Stimulated activated CD4-positive, alpha-beta T cell treated with anti-CD3 and anti-CD28 coated beads, Interleukin-4, amount 100 ng/mL, for 48 hours (primary cell): ENCODE measurements at places on chromosomes 1 and 21.

- peak; percentile 31 for DNase-seq
Observed at GRCh38 chr21:31557421-31558188, 101.9 kb upstream of the SOD1 start.

DNA sequence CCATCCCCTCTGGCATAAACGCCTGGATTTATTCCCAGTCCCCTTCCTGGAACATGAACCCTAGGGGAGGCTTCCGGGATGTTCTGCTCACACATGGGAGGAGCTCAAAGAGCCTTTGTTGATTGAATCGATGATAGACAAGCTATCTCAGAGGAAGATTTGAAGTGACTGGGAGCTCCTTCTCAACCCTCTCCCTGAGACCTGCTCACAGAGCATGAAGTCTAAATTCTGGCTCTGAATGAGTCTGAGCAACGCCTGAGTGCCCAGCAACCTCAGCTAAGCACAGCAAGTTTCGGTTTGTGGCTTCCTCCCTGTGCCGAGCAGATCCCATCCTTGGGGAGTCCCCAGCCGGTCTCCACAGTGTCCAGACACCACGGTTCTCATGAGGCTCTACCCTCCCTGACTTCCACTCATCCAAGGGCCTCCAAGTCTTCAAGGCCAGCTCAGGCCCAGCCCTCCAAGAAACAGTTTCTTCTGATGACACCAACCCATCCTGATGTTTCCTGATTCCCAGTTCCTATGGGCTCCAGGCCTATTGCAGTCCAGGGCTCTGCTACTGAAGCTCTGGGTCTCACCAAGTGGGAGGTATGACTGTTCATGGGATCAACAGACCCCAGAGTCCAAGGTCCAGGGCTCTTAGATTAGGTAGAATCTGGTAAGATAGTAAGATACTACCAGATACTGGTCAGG lies 190.8 kb downstream of the DYRK1A start:
- no peak for DNase-seq

GRCh38 chr1:19407494-19408096 lies 77.7 kb downstream of the CAPZB start:
- no peak for DNase-seq

DNA sequence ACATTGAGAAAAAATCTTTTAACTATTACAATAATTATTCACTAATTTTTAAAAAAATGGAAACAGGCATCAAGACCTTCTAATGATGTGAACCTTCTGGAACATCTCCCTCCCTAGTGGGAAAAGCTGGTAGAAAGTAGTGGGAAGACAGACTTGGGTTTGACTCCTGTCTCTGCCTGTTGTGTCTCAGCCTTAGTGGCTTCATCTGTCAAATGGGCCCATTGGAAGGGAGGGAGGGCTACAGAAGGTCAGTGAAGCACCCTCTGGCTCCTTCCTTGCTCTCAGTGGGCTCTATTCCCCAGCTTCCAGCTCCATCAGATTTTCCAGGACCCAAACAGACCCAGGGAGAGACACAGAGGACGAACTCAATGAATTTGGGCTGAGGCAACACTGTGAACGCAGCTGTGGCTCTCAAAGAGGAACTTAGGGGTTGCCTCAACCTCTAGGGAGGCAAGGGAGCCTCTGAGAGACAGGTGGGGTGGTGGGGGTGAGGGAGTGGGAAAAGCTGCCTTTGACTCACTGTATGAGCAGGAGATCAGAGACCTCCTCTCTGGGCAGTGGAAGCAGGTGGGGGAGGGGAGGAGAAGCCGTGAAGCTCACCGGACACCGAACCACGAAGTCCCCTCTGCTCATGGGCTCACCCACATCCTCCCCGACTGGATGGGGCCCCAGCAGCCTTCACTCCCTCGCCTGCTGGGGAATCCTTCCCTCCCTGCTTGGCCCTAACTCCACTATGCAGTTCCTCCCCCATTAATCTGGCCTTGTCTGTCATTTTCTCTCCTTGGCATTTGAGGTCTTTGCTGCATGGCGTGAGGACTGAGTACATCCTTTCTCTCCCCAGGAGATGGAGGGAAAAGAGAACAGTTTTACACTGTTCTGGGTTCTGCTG lies 4.5 kb downstream of the CNR2 start:
- peak; percentile 6 for DNase-seq
